GM18507 (cell line): ENCODE measurements at places on chromosomes 6 and 20.

- DNase-seq = peak; percentile 7
Observed at GRCh38 chr20:19265646-19266374, 53.4 kb downstream of the SLC24A3 start.

DNA sequence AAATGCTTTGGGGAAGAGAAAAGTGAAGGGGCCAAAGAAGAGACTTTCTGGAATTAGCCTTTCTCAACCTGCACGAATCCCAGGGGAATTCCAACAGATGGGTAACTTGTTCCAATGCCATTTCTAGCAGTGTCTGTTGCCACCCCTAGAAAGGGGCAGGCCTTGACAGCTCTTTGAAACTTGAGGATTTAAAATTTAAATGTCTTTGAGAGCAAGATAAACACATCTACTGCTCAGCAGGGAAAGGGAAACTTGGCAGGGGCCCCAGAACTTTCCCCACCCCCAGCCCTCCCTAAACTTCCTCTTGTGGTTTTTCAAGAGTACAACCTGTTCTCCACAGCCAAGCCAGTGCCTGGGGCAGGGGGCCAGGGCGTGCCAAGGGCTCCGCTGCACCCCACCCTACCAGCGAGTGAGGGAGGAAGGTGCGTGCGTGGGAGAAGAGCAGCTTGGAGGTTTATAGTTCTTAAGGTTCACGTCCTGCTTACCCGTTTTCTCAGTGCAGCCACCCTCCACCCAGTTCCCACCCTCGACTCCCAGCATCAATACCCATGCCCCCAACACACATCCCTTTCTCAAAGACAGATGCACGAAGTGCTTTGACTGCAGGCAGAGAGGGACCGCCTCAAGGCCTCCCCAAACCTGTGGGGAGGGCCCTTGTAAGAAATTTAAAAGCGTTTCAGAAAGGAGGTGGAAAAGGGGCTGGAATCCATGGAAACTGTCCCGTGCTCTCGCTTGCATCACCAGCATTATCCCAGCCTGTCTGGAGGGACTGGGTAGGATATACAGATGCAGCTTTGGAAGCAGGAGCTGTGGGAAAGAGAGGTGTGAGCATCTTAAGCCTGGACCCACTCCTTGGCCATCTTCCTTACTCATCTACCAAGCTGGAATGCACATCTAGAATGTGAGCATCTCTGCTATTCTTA, 4.5 kb upstream of the TAF8 start:
- no peak for DNase-seq

DNA sequence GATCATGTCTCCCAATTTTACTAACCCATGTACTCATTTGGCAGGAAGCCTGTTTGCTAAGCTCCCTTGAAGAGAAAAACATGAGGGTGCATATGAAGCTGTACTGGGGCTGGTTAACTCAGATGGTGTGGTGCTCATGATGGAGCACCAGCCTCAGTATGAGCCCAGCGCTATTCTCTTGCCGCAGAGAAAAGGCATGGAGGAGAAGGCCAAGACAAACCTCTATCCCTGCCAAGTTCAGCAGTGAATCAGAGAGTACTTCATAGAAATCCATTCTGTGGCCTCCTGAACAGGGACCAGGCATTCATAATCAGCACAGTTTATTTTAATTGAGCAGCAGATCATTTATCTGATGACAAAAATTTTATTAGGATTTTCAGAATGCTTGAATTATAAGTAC, 398.1 kb downstream of the LMBRD1 start:
- DNase-seq = no peak

DNA sequence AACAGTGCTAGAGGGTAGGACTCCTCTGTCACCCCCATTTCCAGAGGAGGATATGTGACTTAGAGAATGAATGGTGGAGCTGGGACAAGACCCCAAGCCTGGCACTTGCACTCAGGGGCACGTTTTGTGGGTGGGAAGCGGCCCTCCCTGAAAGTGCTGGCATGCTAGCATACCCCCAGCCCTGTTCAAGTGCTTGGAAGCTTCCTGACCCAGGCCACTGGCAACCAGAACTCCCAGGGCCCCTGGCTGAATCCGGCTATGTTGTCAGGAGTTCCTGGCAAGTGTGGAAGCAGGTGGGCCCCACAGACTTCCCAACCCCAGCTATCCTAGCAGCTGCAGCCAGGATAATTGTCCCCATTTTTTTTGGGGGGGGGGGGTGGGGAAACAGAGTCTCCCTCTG, 35.6 kb upstream of the TGM2 start:
- no peak for DNase-seq

GRCh38 chr20:59382157-59382725, 81.8 kb downstream of the EDN3 start:
- no peak for DNase-seq

DNA sequence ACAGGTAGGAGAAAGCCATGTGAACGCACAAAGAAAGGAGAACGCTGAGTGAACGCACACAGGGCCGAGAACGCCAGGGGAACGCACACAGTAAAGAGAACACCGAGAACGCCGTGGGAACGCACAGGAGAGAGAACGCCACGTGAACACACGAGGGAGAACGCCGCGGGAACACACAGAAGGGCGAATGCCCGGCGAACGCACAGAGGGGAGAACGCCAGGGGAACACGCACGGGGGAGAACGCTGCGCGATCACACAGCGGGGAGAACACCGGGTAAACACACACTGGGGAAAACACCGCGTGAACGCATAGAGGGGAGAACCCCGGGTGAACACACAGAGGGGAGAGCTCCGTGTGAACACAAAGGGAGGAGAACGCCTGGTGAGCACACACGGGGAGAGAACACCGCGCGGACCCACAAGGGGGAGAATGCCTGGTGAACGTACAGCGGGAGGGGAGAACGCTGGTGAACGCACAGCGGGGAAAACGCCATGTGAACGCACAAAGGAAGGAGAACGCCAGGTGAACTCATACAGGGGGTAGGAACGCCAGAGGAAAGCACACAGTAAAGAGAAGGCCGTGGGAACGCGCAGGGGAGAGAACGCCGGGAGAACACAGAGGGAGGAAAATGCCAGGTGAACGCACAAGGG, 55.3 kb downstream of the RNASET2 start:
- DNase-seq = no peak

DNA sequence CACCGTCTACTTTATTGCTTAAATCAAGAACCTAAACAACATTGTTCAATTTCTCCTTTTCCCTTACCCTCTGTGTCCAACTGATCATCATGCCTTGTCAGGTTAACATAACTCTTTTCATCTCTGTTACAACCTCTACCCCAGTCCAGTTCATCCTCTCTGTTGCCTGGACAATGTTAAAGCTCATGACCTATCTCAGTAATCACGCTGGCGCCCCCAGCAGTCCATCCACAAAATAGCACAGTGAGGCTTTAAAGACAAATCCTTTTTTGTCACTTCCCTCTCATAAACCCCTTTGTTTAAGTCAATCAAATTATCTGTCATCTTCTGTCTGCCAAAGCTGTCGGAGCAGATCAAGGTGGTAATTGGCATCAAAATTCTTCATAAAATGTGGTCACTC, 140.1 kb downstream of the QKI start:
- no peak for DNase-seq

- DNase-seq = no peak
Observed at GRCh38 chr20:59625214-59625922, 21.0 kb downstream of the PHACTR3 start.

- no peak for DNase-seq
Observed at GRCh38 chr6:134517868-134518267, 200.0 kb upstream of the SGK1 start.

GRCh38 chr6:170117111-170117972, 173.5 kb downstream of the DLL1 start:
- DNase-seq = no peak

GRCh38 chr20:45012682-45013302, 46.5 kb downstream of the STK4 start:
- DNase-seq = no peak

DNA sequence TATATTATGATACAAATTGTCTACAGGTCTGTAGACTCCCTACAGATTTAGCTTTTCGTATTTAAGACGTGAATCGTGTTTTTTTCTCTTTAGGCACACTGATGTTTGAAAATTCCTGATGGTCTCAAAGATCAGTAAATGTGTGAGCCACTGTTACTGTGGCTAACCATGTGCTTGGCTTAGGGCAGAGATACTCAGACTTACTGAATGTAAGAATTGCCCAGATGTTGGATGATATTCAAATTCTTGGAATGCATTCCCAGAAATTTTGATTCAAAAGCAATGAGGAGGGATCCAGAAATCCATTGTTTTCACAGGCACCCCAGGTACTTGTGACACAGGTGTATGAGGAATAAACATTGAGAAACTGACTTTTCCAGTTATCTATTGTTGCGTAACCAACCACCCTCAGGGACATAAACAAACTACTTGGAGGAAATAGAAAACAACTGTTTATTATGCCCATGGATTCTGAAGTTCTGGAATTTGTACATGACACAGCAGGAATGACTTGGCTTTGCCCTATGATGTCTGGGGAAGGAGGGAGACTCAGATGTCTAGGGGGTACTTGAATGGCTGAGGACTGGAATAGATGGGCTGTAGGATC, 339.6 kb upstream of the CITED2 start:
- DNase-seq = no peak

- no peak for DNase-seq
Observed at GRCh38 chr6:88566746-88567534, 396.5 kb downstream of the RNGTT start.

- DNase-seq = no peak
Observed at GRCh38 chr6:2258112-2258511, 12.7 kb upstream of the GMDS start.

- DNase-seq = no peak
Observed at GRCh38 chr6:111278731-111279130, 191.4 kb downstream of the SLC16A10 start.

DNA sequence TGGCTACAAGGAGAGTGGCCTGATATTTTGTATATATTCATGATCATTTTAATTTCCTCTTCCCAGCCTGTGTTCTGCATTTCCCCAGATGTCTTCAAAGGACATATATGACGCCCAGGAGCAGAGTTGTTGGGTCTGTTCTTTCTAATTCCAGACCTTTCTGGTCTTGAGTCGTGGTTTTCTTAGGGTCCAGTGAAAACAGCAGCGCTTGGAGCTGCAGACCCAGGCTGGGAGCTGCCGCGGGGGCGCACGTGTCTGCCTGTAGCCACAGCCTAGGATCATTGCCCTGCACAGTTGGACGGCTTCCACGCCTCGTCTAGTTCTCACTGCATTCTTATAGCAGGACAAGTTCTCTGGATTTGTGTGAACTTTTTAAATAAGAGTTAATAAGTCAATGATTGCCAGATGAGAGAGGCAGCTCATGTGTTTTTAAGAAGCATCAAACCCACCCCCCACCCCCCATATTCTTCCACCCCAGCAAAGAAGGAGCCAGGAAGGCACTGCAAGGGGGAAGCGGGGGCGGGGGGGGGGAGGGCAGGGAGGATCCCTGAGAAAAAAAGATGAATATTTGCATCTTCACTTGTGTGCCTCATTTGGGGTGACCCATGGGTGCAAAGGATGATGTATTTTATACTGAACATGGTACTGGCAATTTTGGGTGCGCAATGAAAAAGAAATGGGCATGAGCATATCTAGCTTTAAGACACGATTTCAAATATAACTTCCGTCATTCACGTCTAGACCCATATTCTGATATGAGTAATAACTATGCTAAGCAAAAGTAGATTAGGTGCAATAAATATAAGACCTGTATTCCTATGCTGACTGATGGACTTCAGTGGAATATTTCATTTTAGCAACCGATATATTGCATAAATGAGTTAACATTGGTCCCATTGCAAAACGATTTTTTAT, 160.0 kb downstream of the TBXT start:
- no peak for DNase-seq

DNA sequence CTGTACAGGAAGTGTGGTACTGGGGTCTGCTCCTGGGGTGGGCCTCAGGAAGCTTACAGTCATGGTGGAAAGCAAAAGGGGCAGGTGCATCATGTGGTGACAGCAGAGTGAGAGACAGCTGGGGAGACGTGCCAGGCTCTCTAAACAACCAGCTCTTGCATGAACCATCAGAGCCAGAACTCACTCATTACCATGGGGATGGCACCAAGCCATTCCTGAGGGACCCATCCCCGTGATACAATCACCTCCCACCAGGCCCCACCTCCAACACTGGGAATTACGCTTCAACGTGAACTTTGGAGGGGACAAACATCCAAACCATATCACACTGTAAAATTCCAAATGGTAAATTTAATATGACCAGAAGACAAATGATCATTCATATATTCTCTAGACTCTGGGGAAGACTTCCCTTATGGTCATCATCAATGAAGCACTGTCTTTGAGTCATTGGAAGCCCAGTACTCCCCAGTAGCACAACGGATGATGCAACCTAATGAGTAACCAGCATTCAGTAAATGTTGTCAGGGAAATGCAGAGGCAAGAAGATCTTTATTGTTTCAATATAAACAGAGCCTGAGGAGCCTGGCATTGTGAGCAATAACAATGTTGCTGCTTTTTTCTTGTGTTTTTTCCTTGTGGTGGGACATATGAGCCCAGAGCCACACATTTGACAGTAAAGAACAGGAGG, 48.2 kb upstream of the RALY start:
- no peak for DNase-seq

- no peak for DNase-seq
Observed at GRCh38 chr20:63196768-63197470, 19.0 kb downstream of the YTHDF1 start.

- DNase-seq = no peak
Observed at GRCh38 chr6:1378065-1379016, 11.0 kb upstream of the FOXF2 start.

DNA sequence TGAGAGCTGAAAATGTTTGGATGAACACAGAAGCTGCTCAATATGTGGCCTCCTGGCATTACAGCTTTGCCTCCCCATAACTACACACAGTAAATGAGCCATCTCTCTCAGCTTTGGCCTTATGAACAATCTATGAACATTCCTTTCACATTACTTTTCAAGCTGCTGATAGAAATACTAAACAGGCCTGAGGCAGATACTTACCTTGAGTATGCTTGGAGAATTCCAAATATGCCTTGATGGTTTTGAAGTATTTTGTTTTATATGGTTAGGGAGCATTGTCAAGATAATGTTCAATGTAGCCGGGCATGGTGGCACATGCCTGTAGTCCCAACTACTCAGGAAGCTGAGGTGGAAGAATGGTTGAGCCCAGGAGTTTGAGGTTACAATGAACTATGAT, 104.5 kb downstream of the CD24 start:
- no peak for DNase-seq

- DNase-seq = no peak
Observed at GRCh38 chr6:56863366-56863765, 91.5 kb upstream of the BEND6 start.

GRCh38 chr6:40999569-40999968, 39.5 kb downstream of the UNC5CL start:
- peak; percentile 15 for DNase-seq

GRCh38 chr20:11917663-11918062, at the start of gene BTBD3:
Gene BTBD3, plus strand, starts transcription at chr20:11917893. Its CDS starts 383 bp downstream, at chr20:11918276.
- DNase-seq = no peak

GRCh38 chr6:28393912-28394662, 5.5 kb downstream of the ZSCAN12 start:
- no peak for DNase-seq
